ENCODE measurements at places on chromosomes 2 and 18. TPM values are rescaled to one million over a fixed set of nuclear protein-coding genes. Genes with fewer than 3 reads are reported as not detected.
A peak's percentile ranks its signal among the peaks of the same experiment; 100 is the strongest.

- no peak overlapping the region for H3K4me3 ChIP-seq
- peaks cover 54% of the 10 kb centered on the region for H3K4me1 ChIP-seq
- H3K27me3 ChIP-seq: no peaks in the 10 kb centered on the region
- peak; percentile 10 for DNase-seq
- peaks cover 28% of the 10 kb centered on the region for H3K36me3 ChIP-seq
These were observed 286.2 kb upstream of the EPAS1 start for GRCh38 chr2:46010925-46011490.

- H3K4me1 ChIP-seq: no peaks in the 10 kb centered on the region
- no peaks in the 10 kb centered on the region for H3K27me3 ChIP-seq
- H3K4me3 ChIP-seq: no peak overlapping the region
- H3K27ac ChIP-seq: no peak overlapping the region
These were observed 96.5 kb upstream of the HS6ST1 start for GRCh38 chr2:128414946-128415778.

The COL4A3 gene
- total RNA-seq: not detected

- H3K4me1 ChIP-seq: no peaks in the 10 kb centered on the region
- no peak overlapping the region for H3K27ac ChIP-seq
- no peaks in the 10 kb centered on the region for H3K36me3 ChIP-seq
- H3K27me3 ChIP-seq: no peaks in the 10 kb centered on the region
- no peak overlapping the region for H3K4me3 ChIP-seq
These were observed 132.8 kb upstream of the NCK2 start for GRCh38 chr2:105611811-105612424.

GRCh38 chr2:23399674-23400261, 14.8 kb downstream of the KLHL29 start:
- peaks cover 18% of the 10 kb centered on the region for H3K27me3 ChIP-seq
- H3K4me1 ChIP-seq: peaks cover 3% of the 10 kb centered on the region
- no peak overlapping the region for H3K4me3 ChIP-seq
- H3K27ac ChIP-seq: no peak overlapping the region
- no peaks in the 10 kb centered on the region for H3K36me3 ChIP-seq
- no peak for DNase-seq

All from activated CD4-positive, alpha-beta memory T cell treated with anti-CD3 and anti-CD28 coated beads, Interleukin-2, amount 10 ng/mL, durations not matched to agents 7 days and 5 days (primary cell).